ENCODE measurements at places on chromosomes 6 and 20.
A peak's percentile ranks its signal among the peaks of the same experiment; 100 is the strongest.

DNA sequence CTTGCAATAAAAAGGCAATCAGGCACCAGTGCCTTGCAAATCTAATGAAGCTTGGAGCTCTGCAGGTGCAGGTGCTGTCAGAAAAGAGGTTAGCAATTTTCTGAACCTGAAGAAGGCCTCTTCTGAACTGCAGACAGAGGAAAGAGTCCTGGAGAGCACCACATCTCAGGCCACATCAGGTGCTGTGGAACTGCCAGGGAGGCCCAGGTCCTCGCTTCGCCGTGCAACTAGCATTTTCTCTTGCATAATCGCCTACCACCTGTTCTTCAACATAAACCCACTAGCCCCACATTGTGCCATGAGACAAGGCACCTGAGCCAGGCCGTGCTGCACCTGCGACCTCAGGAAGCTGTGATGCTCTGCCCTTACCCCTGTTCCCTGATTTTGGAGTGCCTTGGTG, 187.6 kb downstream of the DTNBP1 start:
- no peak for DNase-seq

- no peak for DNase-seq
These were observed 411.9 kb upstream of the SASH1 start for GRCh38 chr6:147930745-147931144.

DNA sequence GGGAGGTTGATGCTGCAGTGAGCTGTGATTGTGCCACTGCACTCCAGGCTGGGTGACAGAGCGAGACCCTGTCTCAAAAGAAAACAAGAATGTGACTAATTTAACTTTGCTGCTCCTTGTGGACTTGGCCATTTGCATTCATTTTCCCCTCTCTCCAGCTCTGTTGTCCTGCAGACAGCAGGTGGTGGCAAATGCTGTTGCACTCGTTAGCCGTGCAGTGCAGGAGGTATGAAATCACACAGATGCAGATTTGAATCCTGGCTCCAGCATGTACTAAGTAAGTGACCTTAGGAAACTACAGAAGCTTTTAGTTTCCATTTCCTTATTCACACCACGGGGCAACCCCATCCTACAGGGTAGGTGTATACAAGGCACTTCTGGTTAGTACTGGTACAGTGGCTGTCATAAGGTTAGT, 9.6 kb upstream of the BEND3 start:
- no peak for DNase-seq

DNA sequence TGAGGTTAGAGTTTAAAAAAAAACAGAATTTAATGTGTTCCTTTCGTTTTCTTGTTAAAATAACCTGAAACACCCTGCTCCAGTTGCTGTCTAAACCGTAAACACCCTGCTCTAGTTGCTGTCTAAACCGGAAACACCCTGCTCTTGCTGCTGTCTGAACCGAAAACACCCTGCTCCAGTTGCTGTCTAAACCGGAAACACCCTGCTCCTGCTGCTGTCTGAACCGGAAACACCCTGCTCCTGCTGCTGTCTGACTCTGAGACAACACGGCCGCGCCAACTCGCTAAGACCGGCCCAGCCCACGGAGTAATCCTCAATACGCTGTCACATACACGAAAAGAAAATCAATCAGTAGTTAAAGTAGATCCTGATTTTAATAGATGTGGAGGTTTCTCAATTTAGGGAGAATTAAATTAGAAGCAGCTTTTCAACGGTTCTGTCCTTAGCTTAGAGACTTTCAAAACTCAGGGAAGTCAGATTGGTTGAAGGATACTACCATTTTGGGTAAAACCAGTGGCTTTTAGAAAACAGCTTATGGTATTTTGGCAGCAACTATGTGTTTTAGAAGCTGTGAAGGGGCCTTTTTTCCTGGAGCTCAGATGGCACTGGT, 98.3 kb downstream of the RAMACL start:
- peak; percentile 63 for DNase-seq

- DNase-seq = no peak
These were observed 249.0 kb upstream of the OPRM1 start for GRCh38 chr6:153790048-153790447.

- no peak for DNase-seq
These were observed 9.4 kb downstream of the ARFGAP1 start for GRCh38 chr20:63281742-63282665.

DNA sequence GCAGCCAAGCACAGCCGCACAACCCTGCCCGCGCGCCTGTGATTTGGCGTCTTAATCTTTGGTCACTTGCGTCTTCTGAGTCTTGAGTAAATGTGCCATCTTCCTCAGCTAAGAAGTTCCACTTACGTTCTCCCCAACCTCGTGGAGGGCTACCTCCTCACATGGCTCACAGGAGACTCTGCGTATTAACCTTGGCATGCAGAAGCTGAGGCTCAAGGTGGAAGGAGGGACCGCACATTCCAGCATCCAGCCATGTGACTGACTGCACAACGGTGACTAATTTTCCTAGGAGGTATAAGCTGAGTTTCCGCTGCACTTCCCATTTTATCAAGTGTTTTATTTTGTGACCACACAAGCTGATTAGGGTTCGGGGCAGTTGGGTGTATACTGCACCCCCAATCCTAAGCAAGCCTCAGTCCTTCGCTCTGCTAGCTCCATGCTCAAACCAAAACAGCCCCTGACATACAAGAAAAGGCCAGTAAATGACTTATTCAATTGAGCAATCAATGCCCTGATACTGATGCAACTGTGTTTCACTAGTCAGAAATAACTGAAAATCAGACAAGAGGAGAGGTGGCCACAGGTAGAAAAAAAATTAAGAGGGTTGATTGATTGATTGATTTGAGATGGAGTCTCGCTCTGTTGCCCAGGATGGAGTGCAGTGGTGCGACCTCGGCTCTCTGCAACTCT, 7.0 kb downstream of the BEND3 start:
- DNase-seq = no peak

GRCh38 chr6:158655569-158656450, 6.0 kb downstream of the SYTL3 start:
- DNase-seq = no peak

- no peak for DNase-seq
These were observed 379.1 kb downstream of the TENT5A start for GRCh38 chr6:81373414-81373813.

- no peak for DNase-seq
These were observed 263.1 kb upstream of the ZFP64 start for GRCh38 chr20:52454660-52455059.

GRCh38 chr6:43821101-43821886, 51.3 kb downstream of the VEGFA start:
- DNase-seq = no peak

DNA sequence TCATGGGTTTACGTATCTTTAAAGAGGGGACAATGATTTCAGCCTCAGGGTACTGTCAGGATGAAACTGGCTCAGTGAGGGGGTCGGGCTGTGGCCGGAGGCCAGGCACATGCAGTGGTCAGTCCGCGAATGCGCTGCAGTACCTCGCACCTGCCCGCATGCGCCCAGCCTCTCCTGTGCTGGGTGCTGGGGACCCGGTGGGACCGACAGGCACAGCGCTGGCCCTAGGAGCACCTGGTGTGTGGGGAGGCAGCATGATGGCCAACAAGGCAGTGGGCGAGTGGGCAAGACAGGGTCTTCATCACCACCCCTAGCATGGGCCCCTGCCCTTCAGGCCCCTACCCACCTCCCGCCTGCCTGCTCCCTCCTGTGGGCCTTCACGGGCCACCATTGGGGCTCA, 970 bp upstream of the CABLES2 start:
- no peak for DNase-seq

- no peak for DNase-seq
These were observed 53.8 kb downstream of the ABHD12 start for GRCh38 chr20:25336561-25337422.

- no peak for DNase-seq
These were observed 848.5 kb upstream of the MAN1A1 start for GRCh38 chr6:120198033-120198432.

- no peak for DNase-seq
These were observed 1.8 kb upstream of the SAMD5 start for GRCh38 chr6:147506704-147507114.

GRCh38 chr6:140940251-140940925, 1192.3 kb upstream of the GJE1 start:
- no peak for DNase-seq

DNA sequence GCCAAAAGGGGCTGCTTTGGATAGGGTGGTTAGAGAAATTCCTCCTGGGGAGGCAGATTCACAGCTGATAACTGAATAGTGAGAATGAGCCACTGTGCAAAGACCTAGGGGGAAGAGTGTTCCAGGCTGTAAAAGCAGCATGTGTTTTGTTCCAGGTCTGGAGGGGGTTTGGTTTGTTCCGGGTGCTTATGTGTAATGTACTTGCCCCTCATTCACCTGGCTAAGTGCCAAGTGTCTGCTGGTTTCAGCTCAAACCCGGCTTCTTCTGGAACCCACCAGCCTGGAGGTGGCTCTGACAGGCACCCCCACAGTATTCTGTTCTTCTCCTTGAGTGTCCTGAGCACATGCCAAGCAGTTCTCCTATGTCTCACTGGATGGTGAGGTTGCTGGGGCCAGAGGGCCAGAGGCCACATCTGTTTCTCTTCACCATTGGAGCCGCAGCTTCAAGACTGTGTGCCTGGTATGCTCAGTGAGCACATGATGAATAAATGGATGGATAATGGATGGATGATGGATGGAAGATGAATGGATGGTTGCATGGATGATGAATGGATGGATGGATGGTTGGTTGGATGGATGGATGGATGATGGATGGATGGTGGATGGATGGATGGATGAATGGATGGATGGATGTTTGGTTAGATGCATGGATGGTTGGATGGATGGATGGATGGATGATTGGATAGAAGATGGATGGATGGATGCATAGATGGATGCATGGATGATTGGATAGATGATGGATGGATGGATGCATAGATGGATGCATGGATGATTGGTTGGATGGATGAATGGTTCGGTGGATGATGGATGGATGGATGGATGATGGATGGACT, 227.6 kb downstream of the BMP7 start:
- DNase-seq = no peak

- no peak for DNase-seq
These were observed 116.4 kb upstream of the THBS2 start for GRCh38 chr6:169370054-169370453.

- no peak for DNase-seq
These were observed 30.2 kb downstream of the ARHGAP18 start for GRCh38 chr6:129679758-129680157.

- no peak for DNase-seq
These were observed 1.1 kb upstream of the JAG1 start for GRCh38 chr20:10674684-10675449.

- DNase-seq = no peak
These were observed 36.6 kb upstream of the HDAC2 start for GRCh38 chr6:114007516-114007915.

GRCh38 chr6:43747784-43748183, 22.2 kb upstream of the VEGFA start:
- no peak for DNase-seq
